ENCODE measurements at places on chromosomes 16 and 17. TPM values are rescaled to one million over a fixed set of nuclear protein-coding genes. Genes with fewer than 3 reads are reported as not detected.
A peak's percentile ranks its signal among the peaks of the same experiment; 100 is the strongest.

DNA sequence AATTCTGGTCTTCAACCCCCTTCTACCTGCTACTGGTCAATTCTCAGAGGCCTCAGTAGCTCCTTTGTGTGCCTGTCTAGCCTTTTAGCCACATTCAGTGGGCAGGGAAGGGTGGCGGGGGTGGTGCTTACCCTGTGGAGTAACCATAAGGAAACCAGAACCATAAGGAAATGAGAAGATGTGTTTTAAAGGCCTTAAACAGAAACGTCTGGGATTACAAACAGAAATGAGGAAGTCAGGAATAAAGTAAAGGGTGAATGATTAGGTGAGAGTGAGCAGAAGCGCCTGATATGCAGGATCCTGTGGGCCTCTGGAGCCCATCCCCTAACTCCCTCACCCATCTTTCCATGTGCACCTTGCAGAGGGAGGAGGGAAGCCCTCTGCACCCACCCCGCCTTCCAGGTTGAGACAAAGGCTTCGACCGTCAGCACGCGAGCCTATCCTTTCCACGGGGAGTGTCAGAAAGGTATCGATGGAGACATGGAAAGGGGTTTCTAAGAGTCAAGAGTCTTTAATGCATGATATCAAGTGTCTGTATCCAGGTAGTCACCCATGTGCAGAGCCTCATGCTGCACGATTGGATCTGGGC is 20.4 kb downstream of the KIAA0513 start:
- no peak for DNase-seq

GRCh38 chr17:17545031-17545820 is 46.3 kb downstream of the PEMT start:
- no peak for DNase-seq

- no peak for DNase-seq
Measured at GRCh38 chr16:17926866-17927399, 409.6 kb downstream of the NPIPA8 start.

GRCh38 chr17:76076146-76076764 is 1.7 kb downstream of the GALR2 start:
- no peak for DNase-seq

TEX14 gene
- 2.1 TPM for total RNA-seq

DNA sequence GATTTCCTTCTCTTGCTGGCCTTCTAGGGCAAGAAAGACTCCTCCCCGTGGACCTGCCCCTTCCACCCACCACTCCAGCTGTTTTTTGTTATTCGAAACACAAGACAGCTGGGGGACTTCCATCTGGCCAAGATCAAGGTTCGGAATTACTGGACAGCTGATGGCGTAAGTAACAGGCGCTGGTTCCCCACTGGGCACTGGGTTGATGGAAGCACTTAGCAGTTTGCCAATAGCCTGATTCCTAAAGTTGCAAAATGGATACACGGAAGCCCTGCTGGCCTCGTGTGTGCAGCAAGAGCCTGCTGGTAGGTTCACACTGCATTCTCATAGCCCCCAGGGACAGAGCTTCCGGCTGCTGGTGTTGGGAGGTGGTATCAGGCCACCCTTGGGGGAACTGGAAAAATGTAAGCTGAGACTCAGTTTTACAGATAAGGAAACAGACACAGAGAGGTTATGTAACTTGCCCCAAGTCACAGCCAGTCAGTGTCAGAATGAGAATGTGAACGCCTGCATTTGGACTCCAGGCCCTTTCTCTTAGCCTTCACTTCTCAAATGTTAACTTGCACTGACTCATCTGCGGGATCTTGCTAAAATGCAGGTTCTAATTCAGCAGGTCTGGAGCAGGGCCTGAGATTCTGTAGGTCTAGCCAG is 171.7 kb downstream of the KATNIP start:
- peak; percentile 93 for DNase-seq

GRCh38 chr16:17769065-17769464 is 298.3 kb upstream of the XYLT1 start:
- no peak for DNase-seq

KRT34 gene
- not detected for total RNA-seq

GRCh38 chr17:29074488-29074887 is 31.5 kb downstream of the PIPOX start:
- DNase-seq, result no peak

DNA sequence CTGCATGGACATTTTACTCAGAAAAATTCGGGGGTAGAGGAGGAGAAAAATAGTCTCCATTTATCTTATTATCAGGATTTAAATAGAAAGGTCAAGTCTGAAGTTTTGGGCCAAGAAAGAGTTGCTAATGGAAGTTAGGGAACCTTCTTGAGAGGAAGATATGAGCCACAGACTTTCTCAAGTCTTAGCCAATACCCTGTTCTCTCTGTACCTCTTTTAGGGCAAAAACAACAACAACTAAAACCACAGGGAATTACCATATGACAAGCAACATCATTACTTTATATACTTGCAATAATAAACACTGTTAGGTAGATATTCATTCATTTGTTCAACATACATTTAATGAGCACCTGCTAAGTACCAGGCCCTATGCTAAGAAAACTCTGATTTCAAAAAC is 282.2 kb upstream of the CDH5 start:
- DNase-seq, result no peak

TVP23B gene
- total RNA-seq, result 29.3 TPM

FAM83G gene
- total RNA-seq, result 0.27 TPM

DNA sequence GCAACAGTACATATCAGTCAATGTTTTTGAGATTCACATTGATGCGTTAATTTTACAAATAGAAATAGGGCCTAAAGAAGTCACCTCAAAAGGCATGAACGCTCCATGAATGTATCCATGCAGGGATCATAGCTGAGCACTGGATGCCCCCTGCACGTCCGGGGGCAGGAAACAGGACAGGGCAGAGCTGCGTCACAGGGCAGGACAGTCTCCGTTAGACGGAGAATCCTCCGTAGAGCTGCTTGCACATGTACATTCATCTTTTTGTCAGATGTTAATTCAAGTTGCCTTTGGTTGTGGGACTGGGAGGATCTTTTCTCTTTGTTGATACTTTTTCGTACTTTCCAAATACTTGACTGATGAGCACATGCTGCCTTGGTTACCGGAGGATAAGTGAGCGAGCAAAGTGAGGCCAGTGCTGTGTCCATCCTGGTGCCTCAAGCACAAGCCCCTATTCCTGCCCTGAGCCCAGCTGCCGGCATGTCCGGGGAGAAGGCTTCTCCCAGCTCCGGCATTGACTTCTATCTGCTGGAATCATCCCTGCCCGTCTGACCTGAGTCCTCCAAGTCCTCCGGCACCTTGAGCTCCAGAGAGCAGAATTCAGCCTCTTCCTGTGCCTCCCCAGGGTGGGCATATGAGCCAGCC is 15.0 kb downstream of the GAA start:
- no peak for DNase-seq

IGSF6 gene
- 2.5 TPM for total RNA-seq

DNA sequence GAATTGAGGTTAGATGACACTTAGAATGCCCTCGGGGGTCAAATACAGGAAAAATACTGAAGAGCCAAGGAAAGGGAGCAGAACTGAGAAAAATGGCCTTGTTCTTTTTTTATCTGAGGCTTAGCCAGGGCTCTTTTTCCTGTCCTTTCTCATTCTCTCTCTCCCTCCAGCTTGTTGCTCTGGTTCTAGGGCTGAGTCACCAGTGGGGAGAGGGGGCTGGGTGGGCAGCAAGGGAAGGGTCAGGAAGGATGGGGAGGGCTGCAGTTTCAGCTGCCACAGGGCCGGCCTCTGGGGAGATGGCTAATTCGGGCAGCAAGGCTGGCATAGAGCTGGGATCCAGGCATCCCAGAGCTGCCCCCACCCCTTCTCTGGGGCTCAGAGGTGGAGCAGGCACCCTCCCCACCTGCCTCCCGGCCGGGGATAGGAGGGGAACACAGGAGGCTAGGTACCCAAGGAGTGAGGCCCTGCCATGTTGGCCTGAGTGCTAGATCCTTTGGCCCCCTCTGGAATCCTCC is 3.9 kb downstream of the ITGA3 start:
- DNase-seq, result peak; percentile 42

GRCh38 chr17:50264263-50265113 is 9.8 kb upstream of the TMEM92 start:
- DNase-seq, result peak; percentile 83

DNA sequence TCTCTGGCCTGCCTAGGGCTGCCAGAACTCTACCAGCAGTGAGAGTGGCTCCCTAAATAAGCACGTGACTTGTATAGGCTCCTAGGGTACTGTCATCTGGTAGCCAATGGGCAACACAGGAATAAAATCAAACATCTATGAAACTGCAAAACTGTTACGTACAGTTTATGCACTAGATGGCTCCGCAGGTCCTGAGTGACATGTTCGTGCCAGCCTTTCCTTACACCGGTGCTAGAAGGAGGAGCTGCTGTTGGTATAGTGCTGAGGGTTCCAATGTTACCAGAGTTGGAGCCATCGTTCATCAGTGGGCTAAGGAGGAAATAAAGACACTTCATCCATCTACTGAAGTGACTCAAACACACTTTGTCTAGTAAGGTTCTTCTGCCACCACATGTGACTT is 63.2 kb upstream of the TRAP1 start:
- DNase-seq, result no peak

DNA sequence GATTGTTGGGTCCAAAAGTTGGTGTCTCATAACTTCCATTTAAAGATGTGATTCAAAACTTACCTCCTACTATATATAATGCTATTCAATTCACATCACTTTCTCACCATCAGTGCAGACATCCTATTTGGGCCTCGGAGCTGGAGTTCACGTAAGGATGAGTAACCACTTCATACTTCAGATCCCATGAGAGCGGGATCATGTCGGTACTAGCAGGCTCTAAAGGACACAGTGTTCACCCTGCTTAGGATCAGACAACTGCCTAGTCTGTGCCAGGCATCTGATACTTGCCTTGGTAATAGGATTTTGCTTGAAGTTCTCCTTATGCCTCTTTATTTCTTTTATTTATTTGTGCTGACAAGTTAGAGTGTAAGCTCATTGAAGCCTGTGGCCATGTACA is 39.5 kb downstream of the RBFOX1 start:
- no peak for DNase-seq

GRCh38 chr17:50361561-50362480 is 11.2 kb downstream of the MRPL27 start:
- DNase-seq, result peak; percentile 60

- no peak for DNase-seq
Measured at GRCh38 chr16:67996666-67997065, 2.6 kb downstream of the DPEP2 start.

DNA sequence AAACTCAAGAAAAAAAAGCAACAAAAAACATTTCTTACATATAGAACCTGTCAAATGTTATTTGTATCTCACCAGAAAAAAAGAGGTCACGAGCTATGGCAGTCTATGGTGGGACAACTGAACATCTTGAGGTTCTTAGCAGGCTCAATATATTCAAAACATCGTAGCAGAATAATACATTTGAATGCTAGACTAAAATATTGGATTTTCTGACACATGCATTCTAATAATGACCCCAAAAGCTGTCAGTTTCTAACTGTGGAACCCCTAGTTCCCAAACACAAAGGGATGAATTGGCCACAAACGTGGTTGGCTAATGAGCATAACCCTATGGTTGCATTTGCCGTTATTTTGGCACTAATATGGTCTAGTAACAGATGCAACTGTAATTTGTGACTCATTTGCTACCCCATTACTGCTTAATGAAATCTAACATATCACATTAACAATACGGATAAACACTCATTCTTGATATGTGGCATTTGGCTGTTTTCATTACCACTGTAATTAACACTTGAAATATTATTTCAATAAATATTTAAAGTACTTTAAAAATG is 81.2 kb downstream of the TOX3 start:
- DNase-seq, result peak; percentile 23

DNA sequence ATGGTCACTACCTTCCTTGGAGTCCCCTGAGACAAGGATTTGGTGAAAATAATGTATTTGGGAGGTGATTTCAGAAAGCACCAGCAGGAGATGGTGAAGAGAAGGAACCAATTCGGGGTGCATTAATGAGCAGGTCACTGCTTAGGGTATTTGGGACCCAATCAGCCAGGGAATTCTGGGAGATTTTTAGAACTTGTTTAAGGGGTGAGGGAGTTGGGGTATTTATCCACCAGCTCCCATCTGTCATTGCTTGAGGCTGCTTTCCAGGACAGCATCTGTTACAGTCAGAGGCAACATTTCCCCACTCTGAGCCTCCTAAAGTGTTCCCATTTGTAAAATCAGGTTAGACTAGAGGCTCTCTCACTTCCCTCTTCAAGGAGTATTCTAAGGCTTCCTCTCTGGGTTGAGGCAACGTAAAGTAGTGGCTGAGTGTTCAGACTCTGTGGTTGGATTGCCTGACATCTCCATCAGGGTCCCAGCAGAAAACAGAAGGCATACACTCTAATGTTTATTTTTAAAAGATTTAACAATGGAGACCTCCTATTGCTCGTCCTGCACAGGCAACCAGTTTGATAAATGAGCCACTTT is 60.9 kb downstream of the CLEC19A start:
- DNase-seq, result no peak

GRCh38 chr17:64709481-64709880 is 47.4 kb upstream of the SMURF2 start:
- DNase-seq, result no peak

DNA sequence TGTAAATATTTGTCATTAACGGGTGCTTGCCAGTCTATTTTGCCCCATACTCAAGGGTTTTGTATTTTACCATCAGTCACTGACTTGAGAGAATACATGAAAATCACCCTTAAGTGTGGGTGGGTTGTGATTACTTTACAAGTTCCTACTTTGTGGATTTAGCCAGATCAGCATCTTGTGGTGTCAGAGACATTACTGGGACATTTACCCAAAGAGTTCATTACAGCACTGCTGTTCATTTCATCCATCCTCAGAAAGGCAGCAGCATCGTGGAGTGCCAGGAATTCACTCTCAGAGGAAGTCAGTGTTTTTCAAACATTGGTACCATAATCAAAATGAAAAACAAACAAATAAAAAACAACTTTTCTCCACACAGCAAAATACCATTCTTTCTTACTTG is 110.8 kb downstream of the CNTNAP4 start:
- no peak for DNase-seq

GRCh38 chr16:84505249-84506187 is 1.1 kb upstream of the MEAK7 start:
- DNase-seq, result no peak

DNA sequence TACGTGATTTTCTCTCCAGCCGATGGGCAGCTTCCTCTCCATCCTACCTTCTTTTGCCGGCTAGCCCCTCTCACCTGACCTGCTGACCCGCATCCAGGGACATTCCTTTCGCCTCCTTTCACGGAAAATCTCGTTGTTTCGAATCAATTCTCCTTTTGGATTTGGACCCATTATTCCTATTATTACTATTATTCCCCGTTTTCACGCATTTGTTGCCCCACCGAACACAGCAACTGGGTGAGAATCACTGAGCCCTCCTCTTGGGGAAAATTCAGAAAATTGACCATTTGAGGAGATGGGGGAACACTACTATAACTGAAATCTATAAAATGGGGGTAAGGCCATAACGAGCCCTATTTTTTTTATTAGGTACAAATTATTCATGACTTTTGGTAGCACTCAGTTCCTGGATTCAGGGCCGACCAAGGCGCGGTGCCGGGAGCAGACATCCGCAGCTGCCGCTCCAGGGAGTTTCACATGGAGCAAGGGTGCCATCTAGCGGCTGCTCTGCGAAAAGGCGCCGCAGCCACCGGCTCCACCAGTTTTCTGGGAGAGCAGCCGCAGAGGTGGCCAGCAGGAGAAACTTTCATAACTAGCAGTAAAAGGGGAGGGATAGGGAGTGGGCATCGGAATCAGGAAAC is 3.3 kb upstream of the HOXB8 start:
- DNase-seq, result peak; percentile 90

GAS7 gene
- 54.1 TPM for total RNA-seq

TERB1 gene
- not detected for total RNA-seq

OR4D1 gene
- not detected for total RNA-seq

- no peak for DNase-seq
Measured at GRCh38 chr17:78249818-78250806, 18.7 kb downstream of the TMEM235 start.

- DNase-seq, result peak; percentile 29
Measured at GRCh38 chr17:61408151-61409041, 8.8 kb downstream of the TBX2 start.

MAF gene
- 31.3 TPM for total RNA-seq

Measured in muscle of leg (tissue), 16 donors.